ENCODE measurements at places on chromosomes 7 and 10.
A peak's percentile ranks its signal among the peaks of the same experiment; 100 is the strongest.

GRCh38 chr10:110354322-110354766 lies 49.6 kb upstream of the SMNDC1 start:
- peak; percentile 85 for DNase-seq

- DNase-seq: no peak
Measured at GRCh38 chr10:93083743-93084539, 10.2 kb downstream of the CYP26A1 start.

DNA sequence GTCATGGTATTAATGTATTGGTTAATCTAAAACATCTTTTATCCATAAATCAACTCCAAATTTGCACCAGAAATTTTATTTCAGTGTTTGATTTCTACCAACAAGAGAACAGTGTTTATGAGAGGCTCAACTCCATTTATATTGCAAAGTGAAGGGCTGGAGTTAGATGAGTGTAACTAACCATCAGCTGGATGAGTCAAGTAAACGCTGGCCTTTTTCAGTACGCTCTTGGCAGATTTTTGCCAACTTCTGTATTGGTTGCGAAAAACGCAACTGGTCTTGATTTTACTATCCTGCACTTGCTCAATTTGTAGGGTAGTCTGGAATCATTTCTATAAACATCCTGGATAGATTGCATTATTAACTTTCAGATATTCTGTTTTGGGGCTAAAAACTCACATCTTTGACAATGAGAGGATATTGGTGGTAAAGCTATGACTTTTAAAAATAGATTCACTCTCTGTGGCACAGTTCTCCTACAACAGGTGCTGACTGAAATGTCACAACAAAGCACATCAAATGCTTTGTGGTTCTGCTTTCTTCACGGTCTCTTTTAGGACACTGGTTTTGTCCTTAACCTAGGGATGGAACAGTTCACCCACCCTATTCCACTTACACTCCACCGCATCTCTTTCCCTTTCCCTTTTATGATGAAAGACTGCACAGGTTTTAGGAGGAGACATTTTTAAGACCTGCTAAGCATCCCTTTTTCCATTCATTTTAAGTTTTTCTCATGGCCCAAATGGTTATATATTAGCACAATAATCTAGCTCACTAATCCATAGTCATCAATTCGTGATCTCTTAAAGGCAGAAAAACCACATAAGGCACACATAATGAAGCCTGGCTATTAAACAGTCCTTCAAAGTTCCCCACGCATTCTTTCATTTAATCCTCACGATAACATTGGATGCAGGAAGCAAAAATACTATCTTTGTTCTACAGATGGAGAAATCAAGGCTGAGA lies 12.8 kb downstream of the CACNA2D1 start:
- DNase-seq: no peak

GRCh38 chr7:29552392-29552791 lies 11.2 kb upstream of the PRR15 start:
- no peak for DNase-seq

GRCh38 chr7:118699222-118699621 lies 474.7 kb downstream of the ANKRD7 start:
- DNase-seq: no peak

DNA sequence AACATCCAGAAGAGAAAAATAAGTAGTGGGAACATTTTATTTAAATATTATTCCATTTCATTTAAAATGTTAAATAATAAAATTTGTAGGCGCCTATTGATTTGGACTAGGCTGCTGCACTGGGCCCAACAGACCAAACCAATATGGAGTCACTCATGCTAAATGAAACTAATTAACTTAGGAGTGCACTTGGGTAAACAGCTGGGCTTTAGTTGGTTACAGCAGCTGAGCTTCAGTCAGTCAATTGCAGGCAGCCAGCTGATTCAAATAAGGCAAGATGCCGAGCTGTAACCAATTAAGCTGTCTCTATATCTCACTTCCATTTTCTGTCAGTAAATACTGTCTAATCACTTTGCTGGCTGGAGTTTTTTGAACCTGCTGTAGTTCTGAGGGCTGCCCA lies 102.1 kb upstream of the WDR11 start:
- DNase-seq: no peak

DNA sequence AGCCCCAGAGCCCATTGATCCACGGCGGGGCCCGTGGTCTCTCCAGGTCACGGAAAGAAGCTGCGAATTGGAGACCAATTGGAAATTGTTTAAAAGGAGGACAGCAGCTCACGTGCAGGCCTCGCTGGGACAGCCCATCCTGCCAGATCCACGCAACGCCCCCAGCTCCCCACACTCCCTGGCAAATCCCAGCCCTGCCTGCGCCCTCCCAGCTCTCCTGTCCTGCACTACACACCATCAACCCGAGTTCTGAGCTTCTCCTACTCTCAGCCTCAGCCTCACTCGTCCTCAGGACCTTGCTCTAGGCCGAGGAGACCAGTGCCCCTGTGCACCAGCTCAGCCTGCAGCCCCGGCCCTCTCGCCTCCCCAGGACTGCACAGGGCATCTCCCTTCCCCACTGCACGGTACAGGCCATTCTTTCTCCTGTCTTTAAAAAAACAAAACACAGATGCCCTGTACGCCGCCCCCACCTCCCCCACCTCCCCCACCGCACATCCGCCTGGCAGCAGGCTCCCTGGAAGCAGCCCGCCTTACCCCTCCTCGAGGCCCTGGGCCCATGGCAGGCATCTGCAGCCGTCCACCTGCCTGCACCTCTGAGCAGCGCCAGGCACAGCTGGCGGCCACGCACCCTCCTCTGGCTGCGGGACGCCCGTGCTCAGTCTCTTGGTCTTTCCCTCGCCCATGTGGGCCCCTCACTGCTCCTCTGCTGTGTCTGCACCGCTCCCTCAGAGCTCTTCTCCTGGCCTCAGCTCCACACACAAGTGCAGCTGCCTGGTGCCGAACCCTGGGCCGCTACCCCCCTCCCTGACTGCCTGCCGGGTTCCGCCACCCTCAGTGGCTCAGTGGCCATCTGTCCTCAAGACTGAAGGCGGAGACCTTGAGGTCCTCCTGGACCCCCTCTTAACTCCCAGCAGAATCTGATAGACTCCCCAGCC lies 48.5 kb upstream of the SUN1 start:
- DNase-seq: no peak

GRCh38 chr7:37394158-37394557 lies 54.5 kb downstream of the ELMO1 start:
- no peak for DNase-seq

DNA sequence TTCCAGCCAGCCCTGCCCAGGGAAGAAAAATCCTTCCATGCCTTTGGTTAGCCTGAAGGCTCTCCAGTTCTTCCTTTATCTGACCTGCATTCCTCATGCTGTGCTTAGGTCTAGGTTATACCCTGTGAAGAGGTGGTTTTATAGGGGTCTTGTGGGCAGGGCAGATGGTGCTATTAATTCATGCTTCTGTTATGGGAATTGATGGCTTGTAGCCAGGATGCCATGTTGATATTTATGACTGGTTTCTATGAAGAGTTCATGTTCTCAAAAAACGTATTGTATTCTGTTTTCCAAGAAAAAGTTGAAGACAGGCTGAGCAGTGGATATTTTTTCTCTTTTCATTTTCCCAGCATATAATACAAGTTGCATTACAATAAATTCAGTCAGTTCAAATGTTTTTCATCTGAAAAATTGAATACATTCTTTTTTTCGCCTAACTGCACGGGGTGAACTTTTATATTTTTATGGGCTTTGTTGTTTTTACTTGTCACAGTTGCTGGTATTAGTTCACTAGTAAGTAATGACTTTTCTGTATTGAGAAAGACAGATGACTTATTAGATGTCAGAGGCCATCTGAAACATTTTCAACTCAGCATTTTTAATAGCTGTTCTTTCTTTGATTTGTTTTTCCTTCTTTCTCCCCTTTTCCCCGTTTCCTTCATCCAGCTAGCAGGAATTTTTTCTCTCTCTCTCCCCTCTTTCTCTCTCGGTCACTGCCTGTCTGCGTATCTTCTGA lies 322.8 kb downstream of the LRMDA start:
- DNase-seq: no peak

DNA sequence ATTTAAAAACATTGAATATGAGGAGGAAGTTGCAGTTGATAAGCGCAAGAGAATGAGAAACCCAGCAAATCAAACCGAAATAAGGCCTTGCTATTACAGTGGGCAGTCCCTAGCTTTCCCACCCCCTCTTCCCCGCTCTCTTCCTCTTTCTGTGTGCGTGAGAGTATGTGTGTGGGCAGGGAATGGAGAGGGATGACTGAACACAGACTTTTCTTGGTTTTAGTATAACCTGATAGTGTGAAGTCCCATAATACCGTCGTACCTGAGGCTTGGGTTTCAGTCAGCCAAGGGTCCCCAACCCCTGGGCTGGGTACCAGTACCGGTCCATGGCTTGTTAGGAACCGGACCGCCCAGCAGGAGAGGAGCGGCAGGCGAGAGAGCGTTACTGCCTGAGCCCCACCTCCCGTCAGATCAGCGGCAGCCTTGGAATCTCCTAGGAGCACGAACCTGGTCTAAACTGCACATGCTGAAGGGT lies 255.3 kb downstream of the CELF2 start:
- DNase-seq: no peak

GRCh38 chr7:148527717-148528168 lies 62.8 kb upstream of the C7orf33 start:
- DNase-seq: peak; percentile 75

DNA sequence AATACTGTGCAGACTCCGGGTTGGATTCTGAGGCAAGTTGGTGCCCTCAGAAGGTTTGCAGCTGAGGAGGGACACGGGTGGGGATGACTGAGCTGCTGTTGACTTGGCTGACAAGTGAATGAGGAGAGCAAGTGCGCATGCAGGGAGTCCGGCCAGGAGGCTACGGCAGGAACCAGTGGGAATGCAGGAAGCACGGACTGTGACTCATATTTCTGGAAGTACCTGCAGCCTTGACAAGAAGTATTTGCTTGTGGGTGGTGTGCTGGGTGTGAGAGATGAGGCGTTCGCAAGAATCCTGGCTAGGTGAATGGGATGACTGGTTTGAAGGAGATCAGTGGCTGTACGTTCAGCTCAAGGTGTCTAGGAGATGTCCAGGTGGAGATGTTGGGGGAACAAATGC lies 30.8 kb upstream of the FXYD4 start:
- no peak for DNase-seq

GRCh38 chr10:78229489-78229888 lies 195.8 kb downstream of the RPS24 start:
- no peak for DNase-seq

DNA sequence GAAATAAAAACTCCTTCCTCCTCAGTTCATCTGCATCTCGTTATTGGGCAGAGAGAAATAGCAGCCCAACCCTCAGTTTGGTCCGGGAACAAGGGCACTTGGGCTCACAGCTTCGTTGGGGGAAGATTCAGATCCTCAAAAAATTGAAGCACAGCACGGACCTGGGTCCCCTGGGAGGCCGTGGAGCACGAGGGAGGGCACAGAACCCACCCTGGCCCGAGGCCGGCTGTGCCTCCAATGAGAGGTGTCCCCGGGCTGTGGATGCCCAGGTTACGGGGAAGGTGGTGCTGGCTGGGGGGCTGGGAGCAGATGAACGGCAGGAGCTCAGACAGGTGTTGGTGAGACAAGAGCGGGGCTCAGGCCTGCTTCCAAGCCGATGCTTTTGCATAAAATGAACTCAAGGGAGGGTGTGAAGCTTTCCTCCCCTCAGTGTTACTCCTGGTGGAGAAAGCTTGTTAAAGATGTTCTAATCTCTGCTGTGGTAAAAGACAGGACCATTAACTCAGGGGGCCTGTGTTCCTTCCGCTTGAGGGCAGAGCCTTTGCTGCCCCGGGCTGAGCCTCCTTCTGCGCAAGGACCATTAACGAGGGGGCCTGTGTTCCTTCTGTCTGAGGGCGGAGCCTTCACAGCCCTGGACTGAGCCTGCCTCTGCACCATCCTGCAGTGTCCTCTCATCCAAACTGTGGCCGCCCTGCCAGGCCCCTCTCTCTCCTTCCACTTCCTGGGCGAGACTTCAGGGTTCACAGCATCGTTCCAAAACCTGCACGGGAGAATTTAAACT lies 302.2 kb downstream of the ADARB2 start:
- DNase-seq: no peak

DNA sequence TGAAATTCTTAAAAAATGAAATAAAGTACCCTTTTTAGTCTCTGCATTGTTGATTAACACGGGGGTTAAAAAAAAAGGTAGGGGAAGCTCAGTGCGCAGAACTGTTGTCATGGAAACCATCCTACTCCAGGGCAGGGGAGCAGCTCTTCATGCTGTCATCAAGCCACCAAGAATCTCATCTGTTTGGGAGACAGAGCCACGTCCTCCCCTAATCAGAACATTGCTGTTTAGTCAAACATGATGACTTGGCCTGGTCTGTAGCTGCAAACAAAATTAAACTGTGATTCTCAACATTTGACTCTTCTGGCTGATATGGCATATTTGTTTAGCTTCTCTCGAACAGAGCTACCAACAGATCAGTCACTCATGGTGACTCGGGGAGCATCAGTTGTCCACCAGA lies 254.4 kb upstream of the KLF14 start:
- DNase-seq: no peak

GRCh38 chr10:6811153-6811552 lies 231.1 kb upstream of the PRKCQ start:
- DNase-seq: no peak

DNA sequence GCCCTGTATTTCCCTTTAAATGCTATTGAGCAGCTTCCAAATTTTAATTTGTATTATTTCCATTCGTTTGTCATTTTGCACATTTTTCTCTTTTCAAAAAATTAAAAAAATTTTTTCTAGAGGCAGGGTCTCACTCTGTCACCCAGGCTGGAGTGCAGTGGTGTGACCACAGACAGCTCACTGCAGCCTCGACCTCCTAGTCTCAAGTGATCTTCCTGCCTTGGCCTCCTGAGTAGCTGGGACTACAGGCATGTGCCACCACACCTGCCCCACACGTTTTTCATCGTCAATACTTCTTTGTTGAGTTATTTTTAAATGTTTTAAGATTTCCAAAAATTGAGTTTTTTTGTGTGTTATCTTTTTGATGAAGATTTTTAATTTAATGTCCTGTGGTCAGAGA lies 4.7 kb downstream of the RPA3 start:
- no peak for DNase-seq

GRCh38 chr7:101108961-101109360 lies 17.9 kb upstream of the SERPINE1 start:
- no peak for DNase-seq

GRCh38 chr10:89954787-89955566 lies 253.6 kb downstream of the KIF20B start:
- no peak for DNase-seq

- DNase-seq: no peak
Measured at GRCh38 chr10:114523876-114524275, 119.6 kb upstream of the AFAP1L2 start.

DNA sequence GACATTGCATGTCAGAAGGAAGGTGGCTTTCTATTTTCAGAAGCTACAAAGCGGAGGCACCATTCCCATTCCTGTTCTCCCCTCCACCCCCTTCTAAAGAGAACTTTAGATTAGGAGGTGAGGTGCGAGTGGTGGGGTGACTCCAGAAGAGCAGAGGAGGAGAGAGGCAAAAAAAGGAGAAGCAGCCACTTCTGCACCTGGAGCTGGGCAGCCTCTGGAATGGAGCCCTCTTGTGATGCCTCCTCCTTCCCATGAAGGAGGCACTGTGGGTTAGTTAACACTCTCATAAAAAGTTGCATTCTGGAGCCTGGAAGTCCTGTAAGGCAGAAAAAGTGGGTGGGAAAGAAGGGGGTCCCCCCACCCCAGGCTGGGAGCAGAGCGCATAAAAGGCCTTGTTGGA lies 4.8 kb downstream of the PTF1A start:
- no peak for DNase-seq

GRCh38 chr10:22554461-22555182 lies 159.8 kb downstream of the PIP4K2A start:
- no peak for DNase-seq

GRCh38 chr7:70034999-70035398 lies 436.7 kb downstream of the AUTS2 start:
- DNase-seq: no peak
